ENCODE measurements at places on chromosomes 13 and 19.

GRCh38 chr19:45906221-45906620 lies 3.8 kb upstream of the MYPOP start:
- DNase-seq: no peak

GRCh38 chr13:110714797-110715394 lies 1.4 kb downstream of the ING1 start:
- no peak for DNase-seq

GRCh38 chr13:63198071-63198470 lies 1782.4 kb upstream of the PCDH20 start:
- DNase-seq: no peak

- no peak for DNase-seq
Measured at GRCh38 chr19:472005-472858, 11.4 kb upstream of the SHC2 start.

DNA sequence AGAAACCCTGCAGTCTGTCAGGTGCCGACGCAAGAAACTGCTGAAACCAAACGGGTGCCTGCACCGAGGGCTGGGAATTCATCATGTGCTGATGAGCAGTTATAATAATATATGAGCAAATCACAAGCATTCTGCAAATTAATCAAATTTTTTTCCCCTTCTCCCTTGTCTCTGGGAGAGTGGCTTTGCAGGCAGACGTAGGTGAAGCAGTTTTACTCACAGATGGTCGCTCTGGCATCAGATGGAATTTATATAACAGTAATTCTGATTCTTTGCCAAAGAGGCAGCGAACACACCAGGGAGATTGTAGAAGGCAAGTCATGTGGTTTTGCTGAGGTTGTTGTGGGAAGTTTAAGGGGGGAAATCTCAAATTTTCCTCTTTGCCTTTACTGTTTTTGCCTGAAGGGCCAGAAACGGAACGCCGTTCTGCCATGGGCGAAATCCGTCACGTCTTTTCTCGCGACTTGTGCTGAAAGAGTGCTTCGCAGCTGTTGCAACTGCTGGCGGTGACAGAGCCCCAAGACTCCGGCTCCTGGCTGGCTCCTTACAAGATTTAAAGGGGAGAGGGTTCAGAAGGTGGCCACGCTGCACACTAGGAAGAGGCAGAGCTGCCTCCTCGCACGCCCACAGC lies 320.1 kb downstream of the ZNF536 start:
- DNase-seq: no peak

DNA sequence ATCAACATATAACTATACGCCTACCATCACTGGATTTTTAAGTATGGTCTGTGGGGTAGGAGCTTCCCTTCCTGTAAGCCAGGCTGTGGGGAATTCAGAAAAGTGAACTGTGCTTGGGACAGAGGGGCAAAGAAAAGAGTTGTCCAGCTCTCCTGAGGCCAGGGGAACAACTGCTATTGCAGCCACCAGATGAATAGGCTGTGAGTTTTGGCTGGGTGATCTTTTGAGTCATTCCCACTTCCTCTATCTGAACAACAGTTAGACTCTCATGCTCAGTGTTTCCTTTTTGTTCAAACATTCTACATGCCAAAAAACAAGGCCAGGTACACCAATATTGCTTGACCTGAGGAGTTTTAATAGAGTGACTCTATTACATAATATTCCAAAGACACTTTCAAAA lies 426.2 kb upstream of the DACH1 start:
- DNase-seq: no peak

DNA sequence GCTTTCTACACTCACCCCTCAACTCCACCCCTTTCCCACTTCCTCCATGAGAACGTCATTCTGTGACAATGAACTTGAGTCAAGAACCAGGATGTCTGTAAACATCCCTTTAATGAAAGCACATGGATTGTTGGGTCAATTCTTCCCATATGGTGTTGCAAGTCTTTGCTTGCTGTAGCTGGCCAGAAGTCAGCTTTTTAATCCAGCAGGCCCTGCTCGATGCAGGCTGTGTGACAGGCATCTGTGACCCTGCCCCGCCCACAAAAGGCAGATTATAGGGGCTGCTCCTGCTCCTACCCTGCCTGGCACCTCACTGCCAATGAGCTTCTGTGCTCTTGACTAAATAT lies 78.0 kb downstream of the STARD13 start:
- DNase-seq: peak; percentile 17

GRCh38 chr13:110306960-110307766 lies at the start of the genes COL4A1 and COL4A2:
COL4A1 (minus strand) TSS chr13:110307157; CDS start chr13:110307027, 130 bp downstream.
COL4A2 (plus strand) TSS chr13:110307284; CDS start chr13:110307904, 620 bp downstream.
- no peak for DNase-seq

GRCh38 chr13:91154558-91155353 lies 192.7 kb upstream of the MIR17HG start:
- DNase-seq: no peak

DNA sequence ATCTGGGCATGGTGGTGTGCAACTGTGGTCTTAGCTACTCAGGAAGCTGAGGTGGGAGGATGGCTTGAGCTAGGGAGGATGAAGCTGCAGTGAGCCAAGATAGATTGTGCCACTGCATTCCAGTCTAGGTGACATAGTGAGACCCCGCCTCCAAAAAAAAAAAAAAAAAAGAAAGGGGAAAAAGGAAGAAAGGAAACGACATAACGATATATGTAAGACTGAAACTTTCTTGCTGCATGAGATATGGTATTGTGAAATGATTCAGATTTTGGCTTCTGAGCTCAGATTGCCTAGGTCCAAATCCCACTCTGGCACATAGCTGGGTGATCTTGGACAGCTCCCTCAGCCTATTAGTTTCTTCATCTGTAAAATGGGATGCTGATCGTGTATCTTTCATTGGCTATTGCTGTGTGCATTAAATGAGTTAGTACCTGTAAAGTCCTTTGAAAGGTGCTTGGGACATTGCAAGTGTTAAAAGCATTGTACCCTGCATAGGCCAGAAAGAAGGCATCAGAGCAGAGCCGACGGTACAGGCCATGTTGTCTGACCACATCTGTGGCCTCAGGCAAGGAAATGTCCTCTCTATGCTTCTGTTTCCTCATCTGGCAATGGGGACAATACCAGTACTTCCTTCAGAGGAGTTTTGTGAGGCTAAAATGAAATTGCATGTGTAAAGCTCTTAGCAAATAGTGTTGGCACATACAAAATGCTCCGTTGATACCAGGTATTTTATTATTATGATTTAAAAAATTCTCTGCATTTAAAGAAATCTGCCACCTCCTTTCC lies 32.6 kb upstream of the SLC46A3 start:
- DNase-seq: no peak

GRCh38 chr19:11191273-11191755 lies 6.0 kb downstream of the KANK2 start:
- no peak for DNase-seq

GRCh38 chr13:112077729-112078128 lies 10.8 kb downstream of the SOX1 start:
- DNase-seq: no peak

DNA sequence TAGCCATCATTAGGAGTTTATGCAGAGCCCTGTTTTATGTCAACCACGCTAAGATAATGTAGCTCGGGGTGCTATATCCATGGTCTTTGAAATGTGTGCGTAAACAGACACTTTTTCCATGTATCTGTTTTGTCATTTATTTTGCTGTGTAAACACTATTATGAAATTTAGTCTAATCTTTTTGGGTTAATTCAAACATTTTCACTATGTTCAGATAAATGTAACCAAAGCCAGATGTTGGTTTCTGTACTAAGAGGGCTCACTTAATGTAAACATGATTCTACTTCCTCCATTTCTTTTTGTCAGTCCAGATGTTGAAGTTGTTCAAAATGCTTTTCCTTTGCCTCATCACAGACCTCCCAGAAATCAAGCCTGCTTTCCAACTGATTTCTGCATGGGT lies 499.5 kb upstream of the GPC6 start:
- no peak for DNase-seq

DNA sequence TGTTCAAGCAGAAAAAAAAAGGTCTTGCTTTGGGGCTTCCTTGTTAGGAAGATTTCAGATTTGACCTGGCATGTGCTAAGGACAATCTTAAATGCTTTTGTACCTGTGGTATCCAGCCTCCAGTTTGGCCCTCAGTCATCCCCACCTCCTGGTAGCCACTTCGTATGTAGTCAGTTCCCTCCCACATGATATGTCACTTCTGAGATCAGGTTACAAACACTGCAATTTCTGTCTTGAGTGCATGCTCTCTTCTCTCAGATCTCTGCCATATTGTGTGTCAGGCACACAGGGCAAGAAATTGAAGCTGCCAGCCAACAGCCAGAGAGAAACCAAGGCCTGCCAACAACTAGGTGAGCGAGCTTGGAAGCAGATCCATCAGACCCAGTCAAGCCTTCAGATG lies 60.3 kb upstream of the STARD13 start:
- no peak for DNase-seq

GRCh38 chr19:4910594-4911281 lies 1.4 kb downstream of the UHRF1 start:
- peak; percentile 48 for DNase-seq

DNA sequence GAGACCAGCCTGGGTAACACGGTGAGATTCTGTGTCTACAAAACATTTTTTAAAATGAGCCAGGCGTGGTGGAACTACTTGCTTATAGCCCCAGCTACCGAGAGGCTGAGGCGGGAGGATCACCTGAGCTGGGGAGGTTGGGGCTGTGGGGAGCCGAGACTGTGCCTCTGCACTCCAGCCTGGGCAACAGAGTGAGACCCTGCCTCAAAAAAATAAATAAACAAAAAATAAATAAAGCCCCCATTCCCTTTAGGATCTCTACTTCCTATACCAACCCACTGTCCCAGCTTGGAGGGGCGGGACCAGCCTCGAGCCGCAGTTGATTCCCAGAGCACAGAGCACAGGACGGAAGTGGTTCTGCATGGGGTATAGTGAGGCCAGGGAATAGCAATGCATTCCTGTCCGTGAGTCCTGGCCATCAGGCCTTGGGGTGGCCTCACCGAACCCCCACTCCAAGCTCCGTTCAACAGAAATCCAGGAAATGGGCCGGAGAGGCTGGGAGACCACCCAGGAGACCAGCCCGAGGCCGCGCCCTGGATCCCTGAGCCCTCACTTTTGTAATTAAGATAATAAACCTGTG lies 4.9 kb upstream of the PTBP1 start:
- no peak for DNase-seq

DNA sequence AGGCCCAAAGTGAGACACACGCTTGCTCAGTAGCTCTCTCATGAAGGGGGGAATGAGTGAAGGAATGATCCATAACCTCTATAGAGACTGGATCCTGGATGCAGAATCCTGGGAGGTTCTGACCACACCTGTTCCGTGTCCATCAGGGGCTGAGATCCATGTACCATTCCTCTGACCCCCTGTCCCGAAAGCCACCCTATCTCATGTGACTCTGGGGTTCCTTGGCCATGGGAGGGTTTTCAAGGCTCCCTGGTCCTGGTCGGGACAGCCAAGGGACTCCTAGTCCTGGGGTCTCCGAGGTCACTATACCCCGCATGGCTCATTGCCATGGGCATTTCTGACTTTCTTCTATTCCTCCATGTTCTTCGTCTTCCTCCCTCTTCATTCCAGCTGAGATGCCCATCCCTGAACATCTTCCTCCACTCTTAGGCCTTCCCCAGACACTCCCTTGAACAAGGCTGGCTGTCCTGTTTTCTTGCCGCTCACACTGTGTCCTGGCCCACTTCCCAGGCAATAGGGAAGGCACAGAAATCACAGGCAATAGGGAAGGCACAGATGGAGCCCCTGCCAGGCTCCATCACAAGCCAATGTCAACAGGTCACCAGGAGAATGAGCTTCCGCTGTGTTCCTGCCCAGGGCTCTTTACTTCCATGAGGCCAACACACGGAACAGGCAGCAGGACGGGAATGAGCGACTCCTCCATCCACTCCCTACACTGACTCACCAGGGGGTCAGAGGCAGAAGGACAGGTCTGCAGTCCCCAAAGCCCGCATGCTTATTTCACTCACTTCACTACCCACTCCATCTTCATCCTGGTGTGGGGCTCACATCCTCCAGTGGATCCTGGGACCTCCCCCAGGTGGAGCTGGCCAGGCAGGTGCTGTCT lies 3.2 kb downstream of the CEACAM5 start:
- DNase-seq: no peak

DNA sequence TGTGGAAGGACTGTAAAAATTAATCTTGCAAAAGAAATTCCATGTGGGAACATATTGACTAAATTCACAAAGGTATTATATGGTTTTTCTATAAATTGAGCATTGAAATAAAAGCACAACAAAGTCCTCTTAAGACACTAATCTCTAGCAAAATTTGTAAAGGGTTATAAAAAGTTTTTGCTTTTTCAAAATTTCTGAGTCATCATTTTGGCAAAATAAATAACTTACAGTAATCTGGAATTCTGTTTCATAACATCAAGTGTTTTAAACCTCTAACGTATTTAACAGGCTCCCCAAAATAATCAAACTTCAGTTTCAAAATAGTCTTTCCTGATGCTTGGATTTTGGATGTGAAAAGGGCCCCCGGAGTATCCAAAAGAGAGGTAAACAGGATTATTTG lies 26.0 kb downstream of the MED4 start:
- DNase-seq: no peak

DNA sequence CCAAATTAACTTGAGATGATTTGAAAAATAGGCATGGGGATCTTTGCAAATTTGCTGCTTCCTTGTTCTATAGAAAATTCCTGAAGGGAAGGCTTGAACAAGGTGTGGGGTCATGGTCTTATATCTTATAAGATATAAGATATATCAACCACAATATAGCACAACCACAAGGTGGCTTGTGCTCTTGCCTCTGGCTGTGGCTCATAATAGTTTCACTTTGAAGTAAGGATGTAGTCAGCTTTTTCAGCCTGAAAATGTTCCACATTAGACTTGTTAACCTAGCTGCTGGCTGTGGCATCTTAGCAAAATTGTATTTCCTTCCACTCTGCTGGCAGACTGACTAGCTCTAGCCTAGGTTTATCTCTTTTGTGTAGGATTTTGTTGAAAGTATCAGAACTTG lies 169.7 kb downstream of the KLF5 start:
- DNase-seq: peak; percentile 85

- no peak for DNase-seq
Measured at GRCh38 chr19:47512948-47513319, 1.9 kb downstream of the NAPA start.
